ENCODE measurements at places on chromosomes 4 and X. TPM values are rescaled to one million over a fixed set of nuclear protein-coding genes. Genes with fewer than 3 reads are reported as not detected.

Gene TENM3
- total RNA-seq, result 16.2 TPM

Gene DCX
- not detected for total RNA-seq

Gene TSC22D3
- 1,948 TPM for total RNA-seq

Gene CXCL11
- total RNA-seq, result not detected

Gene MAGEA2
- not detected for total RNA-seq

Gene TEX13D
- not detected for total RNA-seq

Gene STPG2
- total RNA-seq, result 0.42 TPM

Gene GPR50
- not detected for total RNA-seq

Gene CFAP99
- not detected for total RNA-seq

Gene CXXC4
- total RNA-seq, result 0.17 TPM

Gene MFAP3L
- total RNA-seq, result 3.2 TPM

Gene CTAG2
- not detected for total RNA-seq

Gene JCHAIN
- 0.60 TPM for total RNA-seq

All from gastrocnemius medialis (tissue), 4 donors.